T-helper 2 cell treated with Interferon-gamma antibody and Interleukin-4, amounts not matched to agents 100 ng/mL and 5 ng/mL, for 36 hours (primary cell): ENCODE measurements at places on chromosomes 1 and 21. TPM values are rescaled to one million over a fixed set of nuclear protein-coding genes. Genes with fewer than 3 reads are reported as not detected.

The OPTC gene
- total RNA-seq: not detected in 2 replicates

The KISS1 gene
- not detected in 2 replicates for total RNA-seq

The KLF17 gene
- not detected in 2 replicates for total RNA-seq

The ERG gene
- total RNA-seq: 0.05 TPM in 1 of 2 replicates, not detected in the other

The KRTAP27-1 gene
- not detected in 2 replicates for total RNA-seq

The TLCD4 gene
- total RNA-seq: 0.02 TPM in 1 of 2 replicates, not detected in the other
